Suprapubic skin (tissue), 4 donors: ENCODE measurements at places on chromosomes 5 and 9.

GRCh38 chr5:113950186-113950585 is 411.7 kb upstream of the KCNN2 start:
- no peak for DNase-seq

DNA sequence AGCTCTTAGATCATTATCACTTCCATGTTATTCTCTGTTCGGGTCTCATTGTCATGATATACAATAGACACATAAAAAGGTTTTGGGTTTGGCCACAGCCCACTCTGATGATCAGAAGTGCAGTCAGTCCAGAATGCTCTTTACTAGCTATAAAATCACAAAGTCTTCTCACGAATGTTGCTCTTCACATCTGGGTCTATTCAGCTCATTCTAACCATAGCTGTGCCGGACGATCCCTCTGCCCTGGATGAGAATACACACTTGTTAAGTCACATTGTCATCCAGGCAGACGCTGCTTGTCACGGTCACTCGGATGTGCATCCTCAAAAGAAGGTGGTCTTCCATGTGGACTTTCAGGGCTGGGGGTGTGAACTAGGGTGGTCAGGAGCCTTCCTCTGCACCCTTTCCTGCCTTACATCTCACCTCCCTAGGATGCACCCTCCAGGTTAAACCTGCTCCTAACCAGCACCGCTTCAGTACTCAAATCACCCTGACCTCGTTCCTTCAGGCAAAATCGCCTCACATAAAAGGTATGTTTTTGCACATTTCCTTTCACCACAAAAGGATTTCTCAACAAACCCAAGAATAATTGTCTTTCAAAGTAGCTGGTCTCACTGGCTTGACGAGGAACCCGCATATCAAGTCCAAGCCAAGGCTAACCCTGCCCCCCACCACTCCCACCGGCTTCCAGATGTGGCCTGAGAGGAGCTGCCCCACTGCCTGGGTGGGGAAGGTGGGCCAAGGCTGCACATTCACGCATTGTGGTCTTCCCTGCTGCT is 21.9 kb downstream of the ANKH start:
- DNase-seq, result no peak

DNA sequence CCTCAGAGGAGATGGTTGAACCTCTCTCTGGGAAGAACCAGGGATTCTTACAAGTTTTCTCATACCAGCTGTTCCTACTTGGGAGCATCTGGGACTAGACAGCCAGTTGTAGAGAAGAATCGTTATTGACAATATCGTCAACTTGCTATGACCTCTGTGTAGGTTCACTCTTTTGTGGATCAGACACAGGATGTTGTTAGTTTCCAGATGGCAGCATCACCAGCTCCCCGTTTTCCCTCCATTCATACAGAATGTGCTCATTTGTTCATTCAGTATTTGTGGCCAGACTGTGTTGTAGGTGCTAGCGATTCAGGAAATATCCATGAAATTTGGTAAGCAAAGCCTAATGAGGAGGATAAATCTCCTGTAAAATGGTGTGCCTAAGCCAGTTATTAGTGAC is 3.7 kb downstream of the PDE8B start:
- DNase-seq, result no peak

DNA sequence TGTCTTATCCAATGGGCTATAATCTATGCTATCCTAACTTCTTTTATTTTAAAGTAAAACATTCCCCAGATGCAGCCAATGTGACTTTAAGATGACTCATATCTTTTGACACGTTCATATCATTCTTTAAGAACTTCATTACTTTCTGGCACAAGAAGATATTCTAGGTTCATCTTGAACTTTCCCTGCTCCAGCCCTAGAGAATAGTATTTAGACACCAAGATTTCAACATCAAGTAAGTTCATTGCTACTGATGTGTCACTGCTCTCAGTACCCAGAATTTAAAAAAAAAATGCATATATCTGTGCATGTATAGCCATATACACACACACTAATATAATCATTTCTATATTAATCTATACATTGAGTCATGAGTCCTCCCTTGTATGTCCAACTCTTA is 175.2 kb downstream of the SAXO1 start:
- no peak for DNase-seq

- no peak for DNase-seq
These were observed 37.9 kb downstream of the GAS1 start for GRCh38 chr9:86909388-86909787.

DNA sequence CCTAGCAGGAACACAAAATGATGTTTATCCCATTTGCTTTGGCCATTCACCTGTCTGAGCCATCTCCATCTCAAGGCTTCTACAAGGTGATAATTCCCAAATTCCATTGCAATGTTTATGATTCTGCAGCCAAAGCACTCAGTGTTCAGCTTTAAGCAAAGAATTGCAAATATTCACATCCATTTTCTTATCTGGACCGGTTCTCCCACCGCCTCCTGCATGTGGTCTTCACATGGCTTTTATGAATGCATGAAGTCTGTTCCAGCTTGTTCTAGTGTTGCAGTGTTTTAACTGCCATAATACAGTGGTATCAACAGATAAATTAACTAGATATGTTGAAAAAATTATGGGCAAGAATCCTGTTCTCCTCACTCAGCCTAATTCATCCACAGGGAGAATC is 443.0 kb upstream of the KLF4 start:
- no peak for DNase-seq
